ENCODE measurements at places on chromosomes 2 and 18.

GRCh38 chr18:48838921-48839818, 111.6 kb downstream of the SMAD7 start:
- DNase-seq, result peak; percentile 57

GRCh38 chr2:20595439-20596192, 55.3 kb downstream of the HS1BP3 start:
- DNase-seq, result peak; percentile 84

DNA sequence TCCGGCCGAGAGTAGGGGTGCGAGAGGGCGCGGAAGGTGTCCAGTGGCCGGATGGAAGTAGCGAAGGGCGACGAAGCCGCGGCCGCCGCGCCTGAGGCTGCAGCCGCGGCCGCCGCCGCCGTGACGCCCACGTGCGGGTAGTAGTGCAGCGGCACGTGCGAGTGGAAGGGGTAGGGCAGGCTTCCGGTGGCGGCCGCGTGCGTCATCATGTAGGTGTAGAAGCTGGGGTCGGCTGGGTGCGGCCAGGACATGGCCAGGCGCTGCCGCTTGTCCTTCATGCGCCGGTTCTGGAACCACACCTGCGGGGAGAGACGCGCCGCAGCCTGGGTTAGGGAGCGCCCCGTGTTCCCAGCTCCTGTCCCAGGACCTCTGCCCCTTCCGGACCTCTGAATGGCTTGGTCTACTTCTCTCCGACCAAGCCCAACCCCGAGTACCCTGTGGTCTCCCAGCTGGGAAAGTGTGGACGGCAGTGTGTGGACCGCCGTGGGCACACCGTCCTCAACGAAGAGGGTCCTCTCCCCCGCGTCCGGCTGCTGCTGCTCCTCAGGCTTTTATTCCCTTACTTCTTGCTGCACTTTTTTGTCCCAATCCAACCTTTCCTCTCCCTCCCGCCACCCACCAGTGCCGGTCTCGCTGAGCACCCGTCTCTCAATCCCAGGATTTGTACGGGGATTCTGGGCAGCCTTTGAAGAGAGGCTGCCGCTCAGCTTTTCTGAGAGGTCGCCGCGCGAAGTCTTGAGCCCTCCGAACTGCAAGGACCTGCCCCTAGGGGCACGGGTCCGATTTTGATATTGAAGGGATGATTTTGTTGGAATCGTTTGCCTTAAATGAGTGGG, 3.0 kb downstream of the EVX2 start:
- DNase-seq, result no peak

DNA sequence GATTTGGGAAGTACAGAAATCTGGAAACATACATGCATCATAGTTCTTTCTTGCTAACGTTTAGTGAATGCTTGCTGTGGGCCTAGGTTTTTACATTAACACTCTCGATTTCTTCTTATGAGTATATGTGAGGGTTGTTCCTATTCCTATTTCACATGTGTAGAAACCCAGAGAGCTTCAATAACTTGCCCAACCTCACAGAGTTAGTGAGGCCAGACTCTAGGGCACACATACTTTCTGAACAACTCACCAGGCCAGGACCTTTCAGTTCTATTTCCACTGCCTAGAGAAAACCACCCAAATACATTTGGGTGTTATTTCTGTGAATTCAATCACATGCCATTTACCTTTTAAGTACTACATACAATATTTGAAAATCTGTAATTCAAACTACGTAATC, 8.2 kb upstream of the KCTD1 start:
- no peak for DNase-seq

- no peak for DNase-seq
These were observed 830.4 kb downstream of the GALR1 start for GRCh38 chr18:78080081-78080480.

DNA sequence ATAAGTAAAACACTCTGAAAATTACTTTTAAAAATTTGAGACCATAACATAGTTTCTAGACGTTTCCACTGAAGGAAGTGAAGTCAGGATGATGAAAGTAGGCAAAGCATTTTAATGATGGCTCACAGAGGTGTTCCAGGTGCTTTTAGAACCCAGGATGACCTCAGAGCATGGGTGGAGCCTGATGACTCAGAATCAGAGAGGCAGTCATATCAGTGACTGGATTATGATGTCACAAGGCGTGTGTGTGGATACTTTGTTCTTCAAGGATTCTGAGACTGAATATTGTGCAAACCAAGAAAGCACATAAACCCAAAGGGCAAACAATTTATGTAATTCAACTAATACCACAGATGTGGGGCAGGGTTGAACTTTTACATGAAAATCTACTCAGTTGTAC, 208.0 kb upstream of the FBXO11 start:
- DNase-seq, result peak; percentile 18

DNA sequence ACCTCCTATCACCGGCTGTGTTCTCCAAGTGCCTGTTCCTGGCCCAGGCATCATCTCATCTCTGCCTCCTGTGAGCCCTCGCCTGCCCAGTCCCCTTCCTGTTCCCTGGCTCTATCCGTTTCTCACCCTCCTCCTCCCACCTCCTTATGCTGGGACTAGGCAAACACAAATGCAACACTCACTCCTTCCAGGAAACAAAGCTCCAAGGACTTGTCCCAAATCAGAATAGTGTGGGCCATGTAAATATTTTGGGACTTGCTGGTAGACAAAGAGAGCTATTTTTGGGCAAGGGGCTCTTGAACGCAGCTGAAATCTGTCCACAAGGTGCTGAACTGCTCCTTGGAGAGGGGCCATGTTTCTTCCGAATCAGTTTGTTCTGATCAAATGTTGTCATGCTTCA, 25.3 kb downstream of the MBP start:
- DNase-seq, result peak; percentile 48

DNA sequence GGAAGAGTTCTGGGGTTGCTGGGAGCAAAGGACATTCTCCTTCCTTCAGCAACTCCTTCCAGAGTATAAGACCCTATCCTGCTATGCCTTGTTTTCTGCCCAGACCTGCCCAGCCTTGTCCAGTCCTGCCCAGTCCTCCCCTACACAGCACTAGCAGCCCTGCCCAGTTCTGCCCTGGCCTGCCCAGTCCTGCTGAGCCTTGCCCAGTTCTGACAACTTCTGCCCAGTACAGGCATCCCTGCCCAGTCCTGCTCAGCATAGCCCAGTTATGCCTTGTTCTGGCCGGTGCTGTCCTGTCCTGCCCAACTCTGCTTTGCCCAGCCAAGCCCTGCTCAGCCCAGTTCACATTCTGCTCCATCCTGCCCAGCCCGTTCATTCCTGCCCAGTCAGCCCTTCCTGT, 44.9 kb upstream of the ALK start:
- DNase-seq, result no peak

GRCh38 chr18:22267697-22268096, 98.3 kb downstream of the GATA6 start:
- DNase-seq, result no peak

GRCh38 chr18:25075331-25075730, 276.6 kb downstream of the ZNF521 start:
- DNase-seq, result no peak

DNA sequence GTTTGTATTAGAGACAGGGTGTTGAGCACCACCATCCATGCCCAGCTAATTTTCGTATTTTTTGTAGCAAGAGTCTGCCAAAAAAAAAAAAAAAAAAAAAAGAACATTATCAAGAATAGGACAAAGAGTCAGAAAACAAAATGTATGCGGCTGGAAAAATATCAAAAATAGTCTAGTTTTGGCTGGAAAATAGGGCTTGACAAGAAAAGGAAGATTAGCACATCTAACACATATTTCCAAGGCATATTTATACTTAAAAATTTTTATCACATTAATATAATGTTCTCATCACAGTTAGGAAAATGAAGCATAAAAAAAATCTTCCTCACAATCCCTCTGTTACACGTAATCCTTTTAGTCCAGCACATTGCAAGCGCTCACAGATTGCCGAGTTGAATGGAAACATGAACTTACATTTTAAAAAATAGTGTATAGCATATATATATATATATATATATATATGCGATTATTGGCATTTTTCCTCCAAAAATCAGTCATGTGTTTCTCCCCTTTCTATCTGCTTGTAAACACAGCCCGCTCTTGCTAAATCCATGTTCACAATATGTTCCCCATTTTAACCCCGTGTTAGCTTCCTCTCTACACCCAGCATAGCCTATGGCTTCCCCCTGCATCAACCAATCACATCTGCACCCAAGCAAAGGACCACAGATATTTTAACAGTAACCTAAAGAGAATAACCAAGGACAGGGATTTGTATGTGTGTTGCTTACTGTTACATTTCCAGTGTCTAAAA, 183.0 kb downstream of the AFF3 start:
- no peak for DNase-seq

DNA sequence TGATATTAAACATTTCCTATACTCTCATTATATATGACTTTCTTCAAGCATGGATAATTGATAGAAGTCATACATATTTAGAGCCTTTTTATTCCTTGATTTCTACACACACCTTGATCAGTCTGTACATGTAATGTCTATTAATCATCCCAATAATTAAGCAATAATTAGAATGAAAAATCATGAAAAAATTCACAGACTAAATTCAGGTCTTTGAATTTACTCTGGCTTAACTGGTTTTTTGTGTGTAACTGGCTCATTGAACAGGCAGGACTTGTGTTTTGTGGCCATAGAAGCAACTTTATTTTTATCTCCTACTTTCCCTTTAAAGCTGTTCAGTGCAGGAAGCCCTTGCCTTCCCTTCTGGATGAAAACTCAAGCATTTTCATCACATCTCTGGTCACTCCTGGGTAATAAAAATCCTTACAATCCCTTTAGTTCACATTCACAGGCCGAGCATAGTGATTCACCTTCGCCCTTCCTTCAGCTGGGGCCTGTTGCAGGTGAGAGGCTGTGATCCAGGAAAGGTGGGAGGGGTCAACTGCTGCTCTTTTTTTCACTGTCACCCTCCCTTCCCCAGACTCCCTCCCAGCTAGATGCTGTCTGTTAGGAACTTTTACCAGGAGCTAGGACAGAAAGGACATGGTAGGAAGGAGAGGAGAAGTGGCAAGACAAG, 58.0 kb upstream of the ITSN2 start:
- DNase-seq, result no peak

- no peak for DNase-seq
These were observed 8.9 kb upstream of the THUMPD2 start for GRCh38 chr2:39787950-39788349.

DNA sequence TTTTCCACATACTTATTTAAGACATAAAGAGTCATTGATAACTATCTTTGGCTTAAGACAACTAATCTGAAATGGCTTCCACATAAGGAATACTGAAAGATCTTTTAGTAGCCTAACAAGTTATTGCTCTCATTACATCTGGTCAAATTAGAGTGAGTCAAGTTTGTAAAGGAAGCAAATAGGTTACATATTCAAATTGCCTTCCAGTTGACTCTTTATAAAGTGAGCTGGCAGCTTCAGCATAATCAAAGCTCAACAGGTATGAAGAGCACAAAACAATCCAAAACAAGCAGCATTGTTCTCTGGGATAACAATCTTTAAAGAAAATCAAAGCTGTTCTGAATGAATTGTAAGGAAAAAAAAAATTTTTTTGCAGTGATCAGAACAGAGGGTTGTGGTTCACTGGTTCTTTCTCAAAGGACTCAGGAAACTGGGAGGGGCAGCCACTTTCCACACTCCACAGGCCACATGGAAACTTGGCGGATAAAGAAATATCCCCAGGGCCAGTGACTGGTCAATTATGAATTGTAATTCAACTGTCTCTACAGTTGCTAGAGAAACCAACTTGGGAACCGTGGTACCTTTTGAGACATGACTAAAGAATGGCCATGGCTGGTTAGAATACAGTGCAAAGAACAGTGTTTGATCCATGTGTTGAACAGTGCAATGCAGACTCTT, 369.3 kb upstream of the KCNH7 start:
- no peak for DNase-seq

GRCh38 chr18:2826581-2826980, 20.2 kb upstream of the EMILIN2 start:
- no peak for DNase-seq

- DNase-seq, result no peak
These were observed 193.3 kb upstream of the SPHKAP start for GRCh38 chr2:228374741-228375140.

GRCh38 chr2:238169048-238169707, 10.4 kb downstream of the ERFE start:
- DNase-seq, result peak; percentile 45

- no peak for DNase-seq
These were observed 35.2 kb downstream of the CYRIA start for GRCh38 chr2:16630463-16630862.

- no peak for DNase-seq
These were observed 44.0 kb upstream of the MAP4K4 start for GRCh38 chr2:101653469-101653868.

DNA sequence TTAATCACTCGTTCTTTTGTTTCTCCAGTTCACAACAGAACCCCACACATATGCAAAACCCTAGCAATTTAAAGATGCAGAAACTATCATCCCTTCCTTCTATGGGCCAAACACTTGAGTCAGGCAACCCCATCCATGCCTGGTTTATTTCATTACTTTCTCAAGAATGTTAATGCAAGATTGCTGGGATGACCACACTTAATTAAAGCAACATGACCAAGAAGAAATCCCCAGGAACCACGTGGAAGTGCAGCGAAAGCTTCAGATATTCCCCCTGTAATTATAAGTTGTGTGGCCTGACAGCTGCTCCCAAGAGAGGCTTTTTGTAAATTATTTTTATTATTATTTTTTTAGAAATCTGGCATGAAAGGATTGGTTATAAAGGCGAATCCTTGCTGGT, 246.2 kb upstream of the ID2 start:
- DNase-seq, result no peak

- DNase-seq, result no peak
These were observed 55.6 kb downstream of the GREB1 start for GRCh38 chr2:11589316-11589940.

- peak; percentile 51 for DNase-seq
These were observed 16.2 kb upstream of the BBS5 start for GRCh38 chr2:169462896-169463695.

- DNase-seq, result peak; percentile 28
These were observed 18.7 kb upstream of the NEMP2 start for GRCh38 chr2:190553254-190553653.

DNA sequence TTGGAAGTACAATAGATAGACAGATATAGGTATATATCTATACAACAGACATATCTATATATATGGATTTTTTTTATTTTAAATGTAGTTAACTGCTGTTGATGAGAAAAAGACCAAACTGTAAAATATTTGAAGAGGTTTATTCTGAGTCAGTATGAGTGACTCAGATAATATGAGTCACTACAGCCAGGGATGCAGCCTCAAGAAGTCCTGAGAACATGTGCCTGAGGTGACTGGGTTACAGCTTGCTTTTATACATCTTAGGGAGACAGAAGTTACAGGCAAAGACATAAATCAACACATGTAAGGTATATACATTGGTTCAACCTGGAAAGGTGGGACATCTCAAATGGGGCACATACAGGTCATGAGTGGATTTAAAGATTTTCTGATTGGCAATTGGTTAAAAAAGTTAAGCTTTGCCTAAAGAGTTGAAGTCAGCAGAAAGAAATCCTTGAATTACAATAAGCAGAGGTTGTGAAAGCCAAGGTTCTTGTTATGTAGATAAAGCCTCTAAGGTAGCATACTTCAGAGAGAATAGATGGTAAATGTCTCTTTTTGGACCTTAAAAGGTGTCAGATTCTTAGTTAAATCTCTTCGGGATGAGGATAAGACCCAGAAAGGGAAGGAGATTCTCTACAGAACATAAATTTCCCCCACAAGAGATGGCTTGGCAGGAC, 149.9 kb downstream of the RBM43 start:
- peak; percentile 38 for DNase-seq

GRCh38 chr2:236088368-236089057, 79.7 kb downstream of the GBX2 start:
- no peak for DNase-seq

- DNase-seq, result no peak
These were observed 216.7 kb downstream of the GLI2 start for GRCh38 chr2:120952318-120952717.
